NCI-H446 (cell line): ENCODE measurements at places on chromosomes 3 and 15.

DNA sequence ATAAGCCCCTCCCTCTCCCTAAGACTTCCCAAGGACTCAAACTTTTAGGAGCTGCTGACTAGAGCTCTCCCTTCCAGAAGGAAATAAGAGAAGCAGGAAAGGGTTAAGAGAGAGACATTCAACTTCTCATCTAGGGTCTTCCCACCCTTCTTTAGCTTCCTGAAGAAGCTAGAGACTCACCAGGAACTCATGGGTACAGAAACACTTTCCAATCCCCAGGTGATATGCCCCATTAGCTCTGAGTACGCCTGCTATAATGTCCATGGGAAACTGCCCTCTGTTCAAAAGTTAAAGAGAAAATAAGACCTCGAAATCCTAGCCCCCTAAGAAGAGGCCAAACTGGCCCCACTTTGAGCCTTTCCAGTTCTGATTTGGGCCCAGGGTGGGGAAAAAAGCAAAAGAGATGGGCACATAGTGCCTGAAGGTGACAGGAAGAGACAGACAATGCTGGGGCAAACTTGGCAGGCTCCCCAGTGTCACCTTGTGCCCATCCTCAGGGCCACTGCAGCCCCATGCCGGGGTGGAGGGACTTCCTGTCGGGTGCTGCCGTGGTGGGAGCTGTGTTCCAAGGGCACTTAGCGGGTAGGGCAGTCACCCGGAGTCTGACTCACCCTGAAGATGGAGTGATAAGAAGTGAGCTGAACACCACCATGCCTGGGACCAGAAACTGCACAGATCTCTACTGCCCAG lies 29.5 kb downstream of the CCDC12 start:
- DNase-seq: no peak

DNA sequence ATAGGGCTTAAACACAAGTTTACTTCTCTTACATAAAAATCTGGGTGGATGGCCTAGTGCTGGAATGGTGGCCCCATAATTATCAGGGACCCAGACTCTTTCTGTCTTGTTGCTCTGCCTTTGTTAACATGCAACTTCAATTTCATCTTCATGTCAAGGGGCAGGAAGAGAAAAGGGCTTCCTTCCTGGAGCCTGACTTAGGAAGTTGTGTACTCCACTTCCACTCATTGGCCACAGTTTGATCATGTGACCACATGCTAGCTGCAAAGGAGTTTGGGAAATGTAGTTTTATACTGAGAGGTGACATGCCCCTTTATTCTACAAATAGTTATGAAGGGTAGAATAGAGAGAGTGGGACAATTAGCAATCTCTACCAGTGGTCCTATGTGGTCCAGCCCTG lies 39.3 kb downstream of the RHCG start:
- peak; percentile 6 for DNase-seq

- DNase-seq: no peak
Measured at GRCh38 chr3:35505181-35505580, 134.1 kb upstream of the ARPP21 start.

- no peak for DNase-seq
Measured at GRCh38 chr15:68987676-68988075, 26.8 kb upstream of the NOX5 start.

- DNase-seq: no peak
Measured at GRCh38 chr3:72906154-72906553, 18.3 kb downstream of the GXYLT2 start.

- DNase-seq: no peak
Measured at GRCh38 chr15:73865379-73865778, 8.0 kb upstream of the TBC1D21 start.

DNA sequence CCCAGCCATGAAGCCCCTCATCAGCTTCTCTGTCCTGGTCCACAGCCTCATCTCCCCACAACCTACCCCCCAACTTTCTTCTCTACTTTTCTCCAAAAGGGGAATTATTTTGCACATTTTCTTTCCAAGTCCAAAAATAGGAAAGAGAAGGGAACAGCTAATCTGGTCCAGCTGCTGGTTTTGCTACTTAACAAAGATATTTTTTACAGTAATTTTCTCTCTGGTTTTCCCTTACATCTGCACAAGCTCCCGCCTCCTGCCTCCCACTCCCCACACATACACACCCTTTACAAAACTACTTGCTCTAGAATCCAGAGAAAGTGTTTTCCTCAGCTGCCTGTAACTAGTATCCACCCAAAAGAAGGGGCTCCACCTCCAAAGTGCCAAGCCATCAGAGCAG lies 177.2 kb downstream of the POLR2M start:
- DNase-seq: no peak

DNA sequence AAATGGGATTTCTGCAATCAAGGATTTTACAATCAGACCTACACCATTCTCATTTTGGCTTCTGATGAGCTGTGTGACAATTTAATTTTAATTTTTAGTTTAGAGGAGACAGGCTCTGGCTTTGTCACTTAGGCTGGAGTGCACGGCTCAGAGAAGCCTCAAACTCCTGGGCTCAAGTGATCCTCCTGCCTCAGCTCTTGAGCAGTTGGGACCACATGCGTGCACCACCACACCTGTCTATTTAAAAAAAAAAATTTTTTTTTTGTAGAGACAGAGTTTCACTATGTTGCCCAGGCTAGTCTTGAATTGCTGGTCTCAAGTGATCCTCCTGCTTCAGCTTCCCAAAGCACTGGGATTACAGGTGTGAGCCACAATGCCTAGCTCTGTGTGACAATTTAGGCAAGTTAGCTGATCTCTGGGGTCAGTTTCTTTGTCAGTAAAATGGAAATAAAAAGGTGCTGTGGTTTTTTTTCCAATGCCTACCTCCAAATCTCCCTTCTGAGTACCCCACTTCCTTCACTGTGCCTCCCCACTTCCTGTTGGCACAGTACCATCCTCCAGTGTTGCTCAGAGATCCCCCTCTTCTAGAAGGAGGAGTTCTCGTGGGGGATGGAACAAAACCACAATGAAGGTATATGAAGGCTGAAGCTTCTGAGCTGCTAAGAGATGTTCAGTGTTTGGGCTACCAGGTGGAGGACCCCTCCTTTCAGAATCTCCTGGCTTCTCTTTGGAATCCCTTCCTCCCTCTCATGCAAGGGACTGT lies 54.1 kb upstream of the GSK3B start:
- no peak for DNase-seq

DNA sequence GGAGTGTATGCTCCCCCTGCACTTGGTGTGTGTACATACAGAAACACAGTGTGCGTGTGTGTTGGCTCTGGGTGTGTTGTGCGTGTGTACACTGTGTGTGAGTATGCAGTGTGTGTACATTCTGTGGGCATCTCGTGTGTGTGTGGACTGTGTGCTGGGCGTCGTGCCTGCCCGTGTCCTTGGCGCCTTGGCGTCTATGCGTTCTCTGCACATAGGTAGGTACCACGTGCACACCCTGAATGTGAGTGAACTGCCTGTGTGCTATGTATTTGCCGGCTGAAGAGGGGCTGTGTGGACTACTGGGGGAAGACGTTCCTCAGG lies 481 bp upstream of the ECE2 start:
- DNase-seq: no peak

DNA sequence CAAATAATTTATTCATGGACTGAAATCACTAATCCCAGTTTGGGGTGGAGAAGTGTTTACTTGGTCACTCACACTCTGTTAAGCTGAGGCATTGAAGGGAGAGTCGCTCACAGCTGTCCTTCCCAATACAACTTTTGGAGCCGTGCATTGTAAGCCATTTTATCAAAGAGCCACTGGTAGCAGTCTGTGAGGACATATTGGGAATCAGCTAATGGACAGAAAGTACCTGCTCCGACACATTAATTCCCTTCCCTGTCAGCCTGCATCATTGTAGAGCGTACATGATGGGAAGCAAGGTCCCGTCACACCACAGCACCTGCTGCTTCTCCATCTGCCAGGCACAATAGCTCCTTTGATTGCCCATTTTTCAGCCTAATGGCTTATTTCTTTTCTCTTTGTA lies 643.2 kb downstream of the SQOR start:
- DNase-seq: no peak

GRCh38 chr3:71206305-71207165 lies 377.0 kb downstream of the FOXP1 start:
- no peak for DNase-seq

GRCh38 chr3:168813225-168813802 lies 717.6 kb upstream of the GOLIM4 start:
- no peak for DNase-seq

DNA sequence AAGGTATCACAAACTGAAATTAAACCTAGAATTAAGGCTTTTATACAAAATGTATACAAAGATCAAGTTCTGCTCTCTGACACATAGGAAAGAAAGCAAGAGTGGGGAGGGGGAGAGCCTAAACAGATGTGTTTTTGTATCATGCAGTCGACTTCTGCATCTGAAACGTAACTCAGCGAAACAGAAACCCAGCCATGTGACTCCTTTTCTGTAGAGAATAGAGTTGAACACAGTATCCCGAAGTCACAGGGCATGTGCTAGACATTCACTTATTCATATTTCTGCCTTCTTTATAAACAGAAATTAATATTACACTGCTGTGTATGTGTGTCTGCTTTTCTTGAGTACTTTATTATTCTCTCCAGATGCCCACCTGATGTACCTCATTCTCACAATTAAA lies 121.0 kb downstream of the PDZRN3 start:
- no peak for DNase-seq

DNA sequence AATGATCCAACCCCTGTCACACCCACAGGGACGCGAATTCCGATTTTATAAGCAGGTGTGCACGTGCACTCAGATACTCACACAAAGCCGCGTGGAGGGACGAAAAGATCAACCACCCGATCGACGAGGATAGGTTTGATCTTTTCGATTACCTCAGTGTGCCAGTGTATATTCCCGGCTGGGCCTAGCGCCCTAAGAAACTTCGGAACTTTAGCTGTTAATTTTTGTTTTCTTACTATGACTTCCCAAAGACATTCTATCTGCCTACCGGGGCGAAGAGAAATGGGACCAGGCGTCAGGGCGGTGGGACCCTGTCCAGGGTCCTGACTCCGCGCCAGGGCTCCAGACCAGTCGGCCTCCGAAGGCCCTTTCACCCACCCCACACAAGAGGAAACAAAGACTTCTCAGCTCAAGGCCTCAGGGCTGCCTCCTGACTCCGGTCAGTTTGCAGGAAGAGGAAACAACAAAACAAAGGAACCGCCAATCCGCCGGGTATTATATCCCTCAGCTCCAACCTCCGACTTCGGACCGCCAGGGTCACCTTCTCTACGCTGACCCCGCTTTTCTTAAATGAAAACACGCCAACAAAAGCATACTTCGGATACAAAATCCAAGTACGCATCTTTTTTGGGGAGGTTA lies 6.8 kb downstream of the ONECUT1 start:
- no peak for DNase-seq

DNA sequence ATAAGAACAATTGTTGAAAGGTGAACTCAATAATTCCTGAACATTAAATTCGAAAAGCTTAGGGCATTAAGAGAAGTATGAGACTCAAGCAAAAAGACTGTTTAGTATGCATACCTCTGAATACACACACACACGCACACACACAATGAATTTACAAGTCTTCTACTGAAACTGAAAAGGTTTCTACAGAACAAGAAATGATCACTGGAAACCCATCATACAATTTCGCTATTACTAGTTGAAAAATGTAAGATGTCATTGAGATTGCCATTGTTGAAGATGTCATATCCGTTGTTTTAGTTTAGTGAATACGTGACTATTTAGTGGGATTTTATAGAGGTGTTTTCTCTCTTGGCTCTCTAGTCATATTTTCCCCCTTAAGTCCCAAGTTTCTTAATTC lies 106.8 kb downstream of the FOXB1 start:
- DNase-seq: no peak

GRCh38 chr3:184305577-184305976 lies 6.5 kb downstream of the PSMD2 start:
- no peak for DNase-seq

DNA sequence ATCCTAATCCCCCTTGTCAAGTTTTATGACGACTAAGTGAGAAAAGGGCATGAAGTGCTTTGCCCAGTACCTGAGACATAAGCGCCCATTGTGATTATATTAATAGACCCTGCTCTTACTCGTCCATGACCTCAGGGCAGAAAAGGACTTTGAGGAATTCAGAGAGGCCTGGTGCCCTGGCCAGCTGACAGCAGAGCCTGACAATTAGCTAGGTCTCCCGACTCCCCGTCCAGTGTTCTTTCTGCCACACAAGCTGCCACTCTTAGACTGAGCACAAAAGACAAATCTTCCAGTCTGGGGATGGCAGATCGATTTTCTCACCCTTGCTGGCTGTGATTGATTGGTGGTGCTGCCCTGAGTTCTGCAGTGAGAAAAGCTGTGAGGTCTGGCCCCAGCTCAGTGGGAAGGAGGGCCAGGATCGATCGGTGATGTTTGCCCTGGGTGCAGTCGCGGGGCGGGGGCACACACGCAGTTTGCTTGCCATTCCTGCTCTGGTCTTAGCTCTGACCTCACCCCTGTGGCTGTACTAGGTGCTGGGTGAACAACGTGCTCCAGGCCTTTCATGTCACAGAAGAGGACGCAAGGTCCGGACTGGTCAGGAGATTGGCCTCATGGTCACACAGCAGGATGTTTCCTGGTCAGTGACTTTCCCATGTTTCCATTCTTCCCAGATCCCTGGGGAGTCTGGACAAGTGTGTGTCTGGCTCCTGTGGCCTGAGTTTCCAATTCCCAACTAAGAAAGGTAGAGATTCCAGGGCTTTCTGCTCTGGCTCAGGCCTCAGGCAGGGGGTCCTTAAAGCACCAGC lies 67.4 kb upstream of the TLE3 start:
- DNase-seq: no peak

DNA sequence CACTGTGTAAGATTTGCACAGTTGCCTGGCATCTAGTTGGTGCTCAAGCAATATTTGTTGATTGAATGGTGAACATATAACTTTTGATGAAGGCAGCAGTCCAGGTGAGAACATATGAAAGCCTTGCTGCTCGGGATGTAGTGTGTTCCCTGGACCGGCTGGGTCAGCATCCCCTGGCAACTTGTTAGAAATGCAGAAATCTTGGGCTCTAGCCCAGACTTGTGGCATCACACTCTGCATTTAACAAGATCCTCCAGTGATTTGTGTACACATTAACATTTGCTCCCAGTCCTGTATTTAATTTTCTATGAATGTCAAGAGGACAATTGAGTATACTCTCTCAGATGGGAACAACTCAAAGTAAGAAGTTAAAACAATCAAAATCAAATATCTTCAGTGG lies 69.0 kb upstream of the SAMMSON start:
- no peak for DNase-seq

DNA sequence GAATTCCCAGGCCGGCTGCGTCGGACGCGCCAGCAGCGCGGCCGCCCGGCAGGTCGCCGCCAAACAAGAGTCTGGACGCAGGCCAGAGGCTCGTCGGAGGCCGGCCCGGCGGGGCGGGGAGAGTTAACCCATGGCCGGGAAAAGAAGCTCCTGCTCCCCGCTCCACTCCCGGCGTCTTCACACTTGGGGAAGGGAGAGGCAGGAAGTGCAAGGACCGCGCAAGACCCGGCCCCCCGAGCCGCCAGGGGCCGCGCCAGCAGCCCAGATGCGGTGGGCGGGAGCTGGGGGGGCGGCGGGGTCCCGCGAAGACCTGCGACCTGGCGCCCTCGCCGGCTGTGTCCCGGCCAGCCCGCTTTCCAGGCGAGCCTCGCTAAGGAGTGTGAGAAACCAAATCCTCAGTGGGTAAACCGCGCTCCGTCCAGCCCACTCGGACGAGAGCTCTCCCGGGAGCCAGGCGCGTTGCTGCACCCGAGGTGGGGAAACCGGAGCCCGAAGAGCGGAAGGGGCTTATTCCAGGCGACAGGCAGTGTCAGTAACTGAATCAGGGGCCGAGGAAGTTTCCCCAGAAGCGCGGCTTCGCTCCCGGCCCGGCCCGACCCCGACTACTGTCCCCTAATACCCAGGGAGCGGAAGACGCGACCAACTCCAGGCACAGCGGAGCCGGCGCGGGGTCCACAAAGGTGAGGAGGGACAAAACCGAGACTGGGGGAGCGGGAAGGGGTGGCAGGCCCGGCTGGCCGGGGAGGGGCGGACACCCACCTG lies 721 bp downstream of the ADAMTS7 start:
- DNase-seq: peak; percentile 32
